SIG-M5 (cell line): ENCODE measurements at places on chromosomes 2 and 18.

GRCh38 chr18:46213295-46213694 lies 109.1 kb downstream of the HAUS1 start:
- no peak for DNase-seq

DNA sequence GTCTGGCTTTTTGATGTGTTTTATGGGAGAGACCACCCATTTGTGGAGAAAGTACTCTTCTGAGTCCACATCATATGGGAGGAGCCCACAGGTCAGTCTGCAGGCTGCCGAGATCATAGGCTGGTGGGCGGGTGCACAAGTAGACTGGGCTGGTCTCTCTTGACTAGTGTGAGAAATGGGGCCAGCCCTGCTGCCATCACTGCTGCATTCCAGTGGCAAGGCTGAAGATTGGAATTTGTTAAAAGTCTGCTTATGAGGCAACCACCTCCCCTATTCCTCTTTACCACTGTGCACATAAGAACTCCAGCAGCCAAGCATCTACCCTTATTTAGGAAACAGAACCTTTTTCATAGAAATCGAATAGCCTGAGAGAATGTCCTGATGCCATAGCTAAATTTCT lies 200.7 kb downstream of the DIS3L2 start:
- no peak for DNase-seq

GRCh38 chr2:160351956-160352355 lies 141.7 kb downstream of the RBMS1 start:
- peak; percentile 37 for DNase-seq

DNA sequence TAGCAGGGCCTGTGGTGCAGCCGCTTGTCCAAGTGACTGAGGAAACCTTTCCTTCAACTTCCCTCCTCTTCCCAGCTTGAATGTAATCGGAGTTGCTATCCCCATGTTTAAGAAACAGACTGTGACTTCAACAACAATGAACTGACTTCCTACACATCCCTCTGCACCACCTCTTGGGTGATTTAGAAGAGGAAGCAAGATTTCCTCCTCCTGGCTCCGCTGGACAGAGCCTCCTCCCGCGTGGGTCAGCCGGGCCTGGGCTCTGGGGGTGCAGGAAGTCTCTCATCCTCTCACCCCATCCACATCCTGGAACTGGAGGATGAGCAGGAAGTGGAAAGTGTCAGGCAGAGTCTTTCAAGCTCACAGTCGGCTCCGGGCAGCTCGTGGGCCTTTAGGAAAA lies 84.3 kb downstream of the GATA6 start:
- DNase-seq: no peak

- DNase-seq: no peak
Measured at GRCh38 chr2:72003124-72003523, 144.5 kb downstream of the CYP26B1 start.

DNA sequence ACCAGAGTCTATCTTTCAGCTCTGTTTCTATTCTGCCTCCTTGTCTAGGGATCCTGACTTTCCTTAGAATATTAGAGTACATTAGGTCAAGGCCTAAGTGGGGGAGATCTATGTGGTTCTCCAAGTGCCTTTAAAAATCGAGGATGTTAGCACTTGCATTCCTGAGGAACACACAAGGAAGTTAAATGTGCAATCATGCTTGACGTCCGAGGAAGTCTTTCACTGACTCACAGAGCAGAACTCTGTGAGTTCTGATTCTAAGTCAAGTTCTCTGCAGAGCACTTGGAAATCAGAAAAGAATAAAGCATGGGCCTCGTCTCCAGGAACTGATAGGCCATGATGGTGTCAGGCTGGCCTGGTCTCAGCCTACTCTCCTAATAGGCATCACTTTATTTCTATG lies 17.2 kb downstream of the FHOD3 start:
- DNase-seq: no peak

DNA sequence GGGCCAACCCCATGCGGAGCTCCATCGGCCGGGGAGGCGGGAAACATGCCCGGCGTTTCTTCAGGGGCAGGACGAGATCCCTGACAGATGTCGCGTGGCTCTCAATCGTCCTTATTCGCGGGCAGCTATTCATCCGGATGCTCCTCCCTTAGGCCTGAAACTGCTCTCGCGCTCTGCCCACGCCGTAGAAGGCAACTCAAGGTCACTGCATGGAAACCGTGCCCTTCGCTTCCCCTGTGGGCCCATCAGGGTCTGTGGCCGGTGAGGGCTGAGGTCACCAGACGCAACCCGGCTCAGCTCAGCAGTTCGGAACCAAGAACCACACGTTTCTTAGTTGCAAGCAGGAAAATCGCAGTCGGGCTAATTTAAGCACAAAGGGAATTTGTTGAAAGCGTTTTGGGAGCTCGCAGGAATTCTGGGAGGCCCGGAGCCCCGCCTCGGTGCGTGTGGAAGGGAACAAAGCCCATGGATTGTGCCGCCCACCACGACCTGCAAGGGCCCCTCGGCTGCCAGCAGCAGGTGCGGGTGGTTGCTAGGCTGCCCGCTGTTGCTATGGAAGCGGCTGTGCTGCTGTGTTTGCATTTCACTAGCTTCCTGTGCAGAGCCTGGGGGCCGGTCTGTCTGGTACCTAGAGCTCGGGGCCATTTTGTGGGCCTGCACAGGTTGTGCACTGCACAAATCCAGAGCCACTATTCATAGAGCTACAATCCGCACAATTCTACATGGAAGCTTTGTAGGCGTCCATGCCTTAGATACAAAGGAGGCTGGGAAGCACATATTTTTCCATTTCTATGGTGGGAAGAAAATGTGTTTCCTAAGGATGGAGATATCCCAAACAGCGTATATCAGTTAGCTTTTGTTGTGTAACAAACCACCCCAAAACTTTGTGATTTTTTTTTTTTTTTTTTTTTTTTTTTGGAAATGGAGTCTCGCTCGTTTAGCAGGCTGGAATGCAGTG lies 6.0 kb upstream of the ALLC start:
- no peak for DNase-seq

- DNase-seq: no peak
Measured at GRCh38 chr2:203914546-203915182, 21.9 kb upstream of the ICOS start.

- DNase-seq: no peak
Measured at GRCh38 chr2:135265960-135266490, 213.9 kb downstream of the RAB3GAP1 start.

- no peak for DNase-seq
Measured at GRCh38 chr2:11270891-11271290, 73.5 kb downstream of the ROCK2 start.
